Heart right ventricle (tissue), 16 donors: ENCODE measurements at places on chromosomes 16 and 17.

GRCh38 chr17:4407851-4408250 lies 25.9 kb upstream of the SPNS3 start:
- no peak for DNase-seq

- peak; percentile 73 for DNase-seq
These were observed at the start of gene GALK1 for GRCh38 chr17:75764711-75765421. Gene GALK1 (minus strand): TSS chr17:75765192. CDS start chr17:75765136, 56 bp downstream.

DNA sequence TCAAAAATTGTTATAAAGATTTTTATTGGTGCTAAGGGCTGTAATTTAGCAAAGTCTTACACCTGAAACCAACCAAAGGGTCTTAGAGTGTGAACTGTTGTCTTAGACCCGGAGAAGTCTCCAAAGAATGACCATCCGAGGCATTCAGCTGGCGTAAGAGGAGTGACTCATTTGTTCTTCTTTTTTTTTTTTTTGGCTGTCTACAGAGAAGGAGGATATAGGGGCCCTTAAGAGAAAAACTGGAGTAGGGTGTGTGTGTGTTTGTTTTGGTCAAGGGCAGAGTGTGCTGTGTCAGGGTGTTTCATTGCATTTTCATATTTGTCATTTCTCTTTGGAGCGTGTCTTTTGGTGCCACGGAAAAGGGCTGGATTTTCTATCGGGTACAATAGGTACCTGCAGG lies 508.0 kb downstream of the WWOX start:
- no peak for DNase-seq

- DNase-seq = no peak
These were observed 11.6 kb upstream of the PRR35 start for GRCh38 chr16:548586-548985.

- DNase-seq = no peak
These were observed 4.4 kb upstream of the MED9 start for GRCh38 chr17:17472333-17472920.

GRCh38 chr17:3944485-3945388 lies 19.5 kb downstream of the ATP2A3 start:
- DNase-seq = peak; percentile 81

DNA sequence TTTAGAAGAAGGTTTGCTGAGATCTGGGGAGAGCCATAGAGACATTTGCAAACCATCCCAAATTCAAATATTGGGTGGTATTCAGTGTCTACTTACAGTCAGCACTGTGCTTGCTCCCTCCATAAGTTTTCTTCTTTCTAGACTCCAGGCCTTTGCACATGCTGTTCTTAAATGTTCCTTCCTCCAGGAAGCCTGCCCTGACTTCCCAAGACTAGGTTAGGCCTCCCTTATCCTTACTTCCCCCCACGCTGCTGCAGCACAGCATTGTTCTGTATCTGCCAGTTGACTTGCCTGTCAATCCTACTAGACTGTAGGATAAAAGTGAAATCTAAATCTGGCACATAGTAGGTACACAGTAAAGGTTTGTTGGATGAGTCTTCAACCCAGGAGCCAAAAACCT lies 53.4 kb downstream of the ASIC2 start:
- DNase-seq = no peak

DNA sequence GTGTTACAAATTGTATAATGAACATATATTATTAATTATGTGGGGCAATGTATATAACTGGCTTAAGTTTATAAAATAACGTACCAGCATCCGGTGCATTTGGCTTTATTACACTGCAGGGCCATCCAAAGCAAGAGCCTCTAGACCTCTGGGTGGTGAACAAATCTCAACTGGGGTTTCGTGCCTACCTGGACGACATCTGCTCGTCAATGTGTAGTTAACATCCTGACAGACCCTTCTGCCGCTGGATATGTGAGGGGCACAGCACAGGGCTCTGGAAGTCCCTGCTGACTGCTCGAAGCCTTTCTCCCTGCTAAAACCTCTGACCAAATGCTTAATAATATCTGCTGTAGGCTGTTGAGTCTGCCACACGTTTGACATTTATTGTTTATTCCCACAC lies 2.3 kb downstream of the TMEM186 start:
- DNase-seq = no peak
